ENCODE measurements at places on chromosomes 11 and 22. TPM values are rescaled to one million over a fixed set of nuclear protein-coding genes. Genes with fewer than 3 reads are reported as not detected.
A peak's percentile ranks its signal among the peaks of the same experiment; 100 is the strongest.

GRCh38 chr11:45239733-45240132, 46.4 kb downstream of the SYT13 start:
- H3K27ac ChIP-seq = no peak overlapping the region
- no peaks in the 10 kb centered on the region for H3K36me3 ChIP-seq
- H3K4me3 ChIP-seq = no peak overlapping the region
- H3K27me3 ChIP-seq = peaks cover 24% of the 10 kb centered on the region
- no peak for DNase-seq

Gene ART1
- total RNA-seq = not detected

Gene SLC25A45
- total RNA-seq = 3.9 TPM

DNA sequence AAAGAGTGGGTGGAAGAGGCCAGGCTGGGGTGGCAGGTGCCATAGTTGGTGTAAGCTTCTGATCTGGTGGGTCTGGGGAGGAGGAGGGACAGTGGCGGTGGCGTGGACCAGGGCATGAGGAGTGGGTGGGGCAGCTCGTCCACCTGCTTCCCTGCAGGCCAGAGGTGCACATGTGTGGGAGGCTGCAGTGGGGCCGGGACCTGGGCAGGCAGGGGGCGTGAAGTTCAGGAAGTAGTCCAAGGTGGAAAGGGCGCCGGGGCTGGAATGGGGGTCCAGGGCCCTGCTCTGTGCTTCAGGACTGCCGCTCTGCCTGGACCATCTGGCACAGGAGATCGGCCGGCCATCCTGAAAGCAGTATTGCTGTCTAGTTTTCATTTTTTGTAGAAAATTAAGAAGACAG, 15.9 kb downstream of the RIBC2 start:
- H3K4me1 ChIP-seq = no peaks in the 10 kb centered on the region
- H3K36me3 ChIP-seq = no peaks in the 10 kb centered on the region
- no peak overlapping the region for H3K4me3 ChIP-seq
- no peaks in the 10 kb centered on the region for H3K27me3 ChIP-seq

Gene GPHA2
- total RNA-seq = not detected

GRCh38 chr11:110249766-110250165, 46.6 kb downstream of the RDX start:
- H3K4me3 ChIP-seq = no peak overlapping the region
- H3K36me3 ChIP-seq = peaks cover 25% of the 10 kb centered on the region
- no peaks in the 10 kb centered on the region for H3K27me3 ChIP-seq
- no peak for DNase-seq
- no peak overlapping the region for H3K27ac ChIP-seq

- H3K27ac ChIP-seq = no peak overlapping the region
- no peak for DNase-seq
- H3K36me3 ChIP-seq = peaks cover under 1% of the 10 kb centered on the region
Measured at GRCh38 chr11:67440229-67441097, 2.8 kb downstream of the CORO1B start.

DNA sequence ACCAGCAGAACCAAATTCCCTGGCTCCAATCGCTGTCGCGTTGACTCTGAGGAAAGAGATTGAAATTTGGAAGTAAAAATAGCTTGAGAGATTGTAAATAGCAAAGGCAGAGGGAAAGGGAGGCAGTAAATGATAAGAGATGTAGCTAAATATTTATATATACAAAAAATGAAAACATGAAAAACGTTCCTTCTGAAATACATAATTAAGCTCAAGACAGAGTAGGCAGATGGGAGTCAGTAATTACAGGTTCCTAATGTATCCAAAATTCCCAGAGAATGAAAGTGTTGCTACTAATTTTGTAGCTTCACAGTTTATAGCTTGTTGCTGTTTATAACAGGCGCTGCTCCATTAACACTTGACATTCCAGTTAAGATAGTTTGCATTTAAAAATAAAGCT, 648.7 kb downstream of the KCNA4 start:
- no peak overlapping the region for H3K27ac ChIP-seq
- H3K4me1 ChIP-seq = peaks cover 12% of the 10 kb centered on the region
- H3K4me3 ChIP-seq = no peak overlapping the region

Gene PTPRCAP
- total RNA-seq = 1.8 TPM

DNA sequence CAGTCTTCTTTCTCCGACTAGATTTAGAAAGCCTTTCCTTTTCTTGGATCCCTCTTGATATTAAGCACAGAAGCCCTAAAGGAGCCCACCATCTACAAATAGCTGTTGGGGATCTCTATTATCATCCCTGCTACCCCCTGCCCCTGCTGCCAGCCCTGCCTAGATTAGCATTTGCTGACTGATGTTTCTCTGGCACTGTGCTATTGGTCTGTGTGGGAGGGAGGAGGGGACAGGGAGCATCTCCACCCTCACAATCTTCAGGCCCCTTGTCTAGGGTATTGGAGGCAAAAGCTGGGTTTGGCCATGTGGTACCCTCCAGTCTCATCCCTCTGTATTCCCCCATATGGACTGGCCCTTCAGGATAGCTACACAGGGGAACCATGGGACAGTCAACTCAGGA, 6.2 kb downstream of the USH1C start:
- no peaks in the 10 kb centered on the region for H3K4me1 ChIP-seq
- no peak for DNase-seq
- no peaks in the 10 kb centered on the region for H3K36me3 ChIP-seq

DNA sequence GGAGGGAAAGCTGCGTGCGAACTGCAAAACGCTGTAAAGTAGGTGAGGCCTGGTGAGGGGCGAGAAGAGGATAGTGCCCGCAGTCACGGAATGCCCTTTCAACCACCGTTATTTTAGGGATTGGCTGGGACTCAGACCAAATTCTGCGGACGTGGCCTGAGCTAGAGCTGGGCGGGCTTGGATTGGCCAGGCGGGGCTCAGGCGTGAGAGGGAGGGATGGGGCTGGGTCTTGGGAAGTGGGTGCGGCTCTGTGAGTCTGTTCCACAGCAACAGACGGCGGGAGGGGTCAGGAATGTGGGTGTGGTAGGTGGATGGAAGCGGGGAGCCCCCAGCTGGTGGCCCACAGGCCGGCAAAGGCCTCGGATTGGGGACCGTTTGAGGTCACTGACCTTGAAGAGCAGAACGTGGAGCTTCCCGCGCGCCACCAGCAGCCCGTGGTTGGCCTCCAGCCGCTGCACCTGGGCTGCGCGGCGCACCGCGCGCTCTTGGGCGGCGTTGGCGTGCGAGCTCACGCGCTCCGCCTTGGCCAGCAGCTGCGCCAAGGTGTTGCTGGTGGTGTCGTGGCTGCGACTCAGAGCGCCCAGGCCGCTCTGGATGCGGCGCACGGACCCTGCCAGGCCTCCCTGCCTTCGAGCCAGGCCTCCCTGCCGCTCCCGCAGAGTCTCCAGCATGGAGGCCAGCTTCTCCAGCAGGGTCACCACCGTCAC, 444 bp downstream of the CAVIN3 start:
- peak; percentile 50 for DNase-seq
- peaks cover 21% of the 10 kb centered on the region for H3K27me3 ChIP-seq
- peak overlapping the region; percentile 77 for H3K4me3 ChIP-seq
- H3K27ac ChIP-seq = peak overlapping the region; percentile 84
- peaks cover 35% of the 10 kb centered on the region for H3K4me1 ChIP-seq

Gene OR52E2
- total RNA-seq = not detected

Gene FTH1
- total RNA-seq = 1,460 TPM

DNA sequence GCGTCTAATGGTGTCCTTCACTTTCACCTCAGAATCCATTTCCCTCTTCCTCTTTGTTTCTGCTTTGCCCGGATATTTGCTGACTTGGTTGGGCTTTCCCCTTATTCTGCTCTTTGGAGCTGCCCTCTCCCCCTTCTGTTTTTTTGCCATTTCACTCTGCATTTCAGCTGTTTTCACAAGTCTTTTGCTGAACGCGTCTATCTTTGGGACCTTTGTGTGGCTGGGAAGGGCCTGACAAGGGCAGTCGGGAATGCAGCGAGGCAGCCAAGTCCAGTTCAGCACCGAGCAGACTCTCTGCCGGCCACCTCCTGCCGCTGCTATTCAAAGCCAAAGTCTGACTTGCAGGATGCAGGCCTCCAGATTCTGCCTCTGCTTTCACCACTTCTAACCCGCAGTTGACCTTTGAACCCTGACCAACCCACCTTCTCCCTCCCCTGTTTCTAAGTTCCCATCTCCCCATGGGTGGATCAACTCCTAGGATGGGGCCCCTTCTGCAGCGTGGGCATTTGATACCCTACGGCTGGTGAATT, 38.2 kb downstream of the FEZ1 start:
- peaks cover 11% of the 10 kb centered on the region for H3K4me1 ChIP-seq
- H3K27ac ChIP-seq = peak overlapping the region; percentile 81
- DNase-seq = no peak
- H3K4me3 ChIP-seq = no peak overlapping the region
- no peaks in the 10 kb centered on the region for H3K27me3 ChIP-seq

Gene DEFB131B
- not detected for total RNA-seq

Gene FREY1
- total RNA-seq = 2.3 TPM

GRCh38 chr11:73555615-73556014, 42.3 kb downstream of the FAM168A start:
- H3K4me1 ChIP-seq = peaks cover 4% of the 10 kb centered on the region
- peaks cover 6% of the 10 kb centered on the region for H3K36me3 ChIP-seq
- H3K4me3 ChIP-seq = no peak overlapping the region
- DNase-seq = no peak
- H3K27me3 ChIP-seq = no peaks in the 10 kb centered on the region

Gene OR52I1
- not detected for total RNA-seq

DNA sequence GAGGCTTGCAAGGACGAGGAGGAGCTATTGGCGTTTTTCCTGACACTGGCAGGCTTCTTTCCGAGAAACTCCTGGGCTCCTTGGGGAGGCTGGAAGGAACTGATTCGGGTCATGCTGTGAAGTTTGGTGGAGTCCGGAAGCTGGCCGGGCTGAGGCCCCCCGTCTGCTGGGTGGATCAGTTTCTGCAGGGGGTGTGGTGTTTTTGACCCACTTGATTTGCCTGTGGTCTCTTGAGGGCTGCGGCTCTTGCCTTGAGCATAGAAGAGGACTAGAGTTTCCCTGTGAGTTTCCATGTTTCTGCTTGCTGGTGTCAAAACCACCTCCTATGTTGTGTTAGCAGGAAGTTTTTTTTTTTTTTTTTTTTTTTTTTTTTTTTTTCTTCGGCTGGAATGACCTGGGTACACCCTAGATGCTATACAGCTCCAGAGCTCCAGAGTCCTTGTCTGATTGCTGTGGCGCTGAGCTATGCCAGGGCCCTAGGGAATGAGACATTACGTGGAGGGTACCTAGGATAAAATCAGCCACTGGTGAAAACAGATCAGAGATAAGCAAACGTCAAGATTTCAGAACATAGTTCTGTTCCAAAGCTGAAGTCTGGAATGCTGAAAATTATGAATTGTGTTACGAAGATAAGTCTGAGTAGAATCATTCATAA, 728 bp downstream of the TBC1D22A start:
- H3K4me3 ChIP-seq = peak overlapping the region; percentile 99
- no peak for DNase-seq
- peaks cover 1% of the 10 kb centered on the region for H3K36me3 ChIP-seq
- H3K27ac ChIP-seq = peak overlapping the region; percentile 100
- H3K4me1 ChIP-seq = peaks cover 33% of the 10 kb centered on the region

DNA sequence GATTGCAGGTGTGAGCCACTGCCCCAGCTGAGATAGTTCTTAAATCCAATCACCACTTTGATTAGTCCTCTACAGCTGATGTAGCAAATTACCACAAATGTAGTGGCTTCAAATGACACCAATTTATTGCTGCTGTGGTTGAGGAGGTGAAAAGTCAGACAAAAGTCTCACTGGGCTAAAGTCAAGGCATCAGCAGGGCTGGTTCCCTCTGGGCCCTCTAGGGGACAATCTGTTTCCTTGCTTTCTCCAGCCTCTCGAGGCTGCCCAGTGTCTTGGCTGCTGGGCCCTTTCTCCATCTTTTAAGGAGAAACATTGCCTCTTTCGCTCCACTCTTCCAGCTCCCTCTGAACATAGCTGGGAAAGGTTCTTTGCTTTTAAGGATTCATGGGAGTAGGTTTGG, 50.5 kb upstream of the SHANK2 start:
- H3K4me3 ChIP-seq = no peak overlapping the region
- H3K36me3 ChIP-seq = no peaks in the 10 kb centered on the region
- H3K27me3 ChIP-seq = peaks cover 10% of the 10 kb centered on the region
- DNase-seq = no peak

- no peaks in the 10 kb centered on the region for H3K36me3 ChIP-seq
- no peaks in the 10 kb centered on the region for H3K4me1 ChIP-seq
- no peak overlapping the region for H3K27ac ChIP-seq
- H3K4me3 ChIP-seq = no peak overlapping the region
- DNase-seq = no peak
Measured at GRCh38 chr11:64726867-64727530, 4.0 kb upstream of the NRXN2 start.

GRCh38 chr11:71396548-71397123, 51.6 kb downstream of the DHCR7 start:
- H3K4me1 ChIP-seq = peaks cover 7% of the 10 kb centered on the region
- H3K27me3 ChIP-seq = peaks cover 17% of the 10 kb centered on the region
- H3K4me3 ChIP-seq = no peak overlapping the region
- H3K36me3 ChIP-seq = no peaks in the 10 kb centered on the region

- no peak overlapping the region for H3K4me3 ChIP-seq
- H3K27ac ChIP-seq = no peak overlapping the region
- H3K27me3 ChIP-seq = no peaks in the 10 kb centered on the region
- no peak for DNase-seq
- H3K4me1 ChIP-seq = no peaks in the 10 kb centered on the region
Measured at GRCh38 chr22:47474464-47474863, 712.0 kb downstream of the TBC1D22A start.

DNA sequence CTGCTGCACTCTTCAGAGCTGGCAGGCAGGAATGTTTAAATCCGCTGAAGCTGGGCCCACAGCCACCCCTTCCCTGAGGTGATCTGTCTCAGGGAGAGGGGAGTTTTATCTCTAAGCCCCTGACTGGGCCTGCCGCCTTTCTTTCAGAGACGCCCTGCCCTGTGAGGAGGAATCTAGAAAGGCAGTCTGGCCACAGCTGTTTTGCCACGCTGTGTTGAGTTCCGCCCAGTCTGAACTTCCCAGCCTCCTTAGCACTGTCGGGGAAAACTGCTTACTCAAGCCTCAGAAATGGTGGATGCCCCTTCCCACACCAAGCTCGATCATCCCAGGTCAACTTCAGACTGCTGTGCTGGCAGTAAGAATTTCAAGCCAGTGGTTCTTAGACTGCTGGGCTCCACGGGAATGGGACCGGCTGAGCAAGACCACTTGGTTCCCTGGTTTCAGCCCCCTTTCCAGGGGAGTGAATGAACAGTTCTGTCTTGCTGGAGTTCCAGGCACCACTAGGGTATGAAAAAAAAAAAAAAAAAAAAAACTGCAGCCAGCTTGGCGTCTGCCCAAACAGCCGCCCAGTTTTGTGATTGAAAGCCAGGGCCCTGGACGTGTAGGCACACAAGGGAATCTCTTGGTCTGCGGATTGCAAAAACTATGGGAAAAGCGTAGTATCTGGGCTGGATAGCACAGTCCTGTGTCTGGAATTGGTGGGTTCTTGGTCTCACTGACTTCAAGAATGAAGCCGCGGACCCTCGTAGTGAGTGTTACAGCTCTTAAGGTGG, 127.4 kb downstream of the SPON1 start:
- H3K27ac ChIP-seq = no peak overlapping the region
- DNase-seq = no peak
- peaks cover 4% of the 10 kb centered on the region for H3K27me3 ChIP-seq
- H3K4me3 ChIP-seq = no peak overlapping the region
- H3K36me3 ChIP-seq = peaks cover 2% of the 10 kb centered on the region
- peaks cover 7% of the 10 kb centered on the region for H3K4me1 ChIP-seq

GRCh38 chr22:29308148-29308790, 1.8 kb downstream of the GAS2L1 start:
- H3K27me3 ChIP-seq = peaks cover 10% of the 10 kb centered on the region
- H3K36me3 ChIP-seq = peaks cover 3% of the 10 kb centered on the region
- peak overlapping the region; percentile 81 for H3K4me3 ChIP-seq
- H3K4me1 ChIP-seq = peaks cover 9% of the 10 kb centered on the region
